Activated T-cell treated with anti-CD3 and anti-CD28 coated beads, Interleukin-2, amount 50 U/mL, for 48 hours (primary cell): ENCODE measurements at places on chromosomes 5 and 9.
A peak's percentile ranks its signal among the peaks of the same experiment; 100 is the strongest.

DNA sequence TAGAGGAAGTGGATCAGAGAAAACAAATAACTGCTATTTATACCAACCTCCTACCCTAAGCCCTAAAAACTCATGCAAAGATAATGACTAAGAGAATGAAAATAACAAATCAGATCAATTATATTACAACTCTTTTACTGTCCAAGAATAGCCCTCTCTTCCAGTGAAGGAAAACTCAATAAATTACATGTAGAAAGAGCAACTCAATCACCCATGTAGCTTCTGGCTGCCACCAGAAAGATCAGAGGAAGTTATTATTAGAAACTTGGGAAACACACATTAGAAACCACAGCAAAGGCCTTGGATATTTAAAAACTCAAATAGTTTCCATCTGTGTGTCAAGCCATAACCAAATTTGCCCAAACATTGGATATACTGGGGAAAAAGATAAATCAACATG, 134.0 kb upstream of the TARS1 start:
- DNase-seq: no peak

DNA sequence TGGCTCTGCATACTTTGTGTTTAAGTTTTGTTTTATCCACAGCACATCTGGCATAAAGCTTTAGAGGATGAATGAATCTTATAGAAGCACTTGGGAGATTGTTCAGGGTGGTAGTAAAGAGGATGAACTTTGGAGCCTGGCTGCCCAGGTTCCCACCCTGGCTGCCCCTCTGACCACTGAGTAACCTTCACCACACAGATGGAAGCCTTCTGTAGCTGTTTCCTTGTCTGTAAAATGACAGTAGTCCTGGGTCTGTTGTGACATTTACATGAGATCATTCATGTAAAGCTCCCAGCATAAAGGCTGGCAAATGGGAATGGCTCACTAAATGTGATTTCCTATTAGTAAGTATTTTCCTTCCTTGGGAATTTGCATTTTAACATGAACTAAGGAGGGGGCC, 85.7 kb upstream of the FAM169A start:
- no peak for DNase-seq

DNA sequence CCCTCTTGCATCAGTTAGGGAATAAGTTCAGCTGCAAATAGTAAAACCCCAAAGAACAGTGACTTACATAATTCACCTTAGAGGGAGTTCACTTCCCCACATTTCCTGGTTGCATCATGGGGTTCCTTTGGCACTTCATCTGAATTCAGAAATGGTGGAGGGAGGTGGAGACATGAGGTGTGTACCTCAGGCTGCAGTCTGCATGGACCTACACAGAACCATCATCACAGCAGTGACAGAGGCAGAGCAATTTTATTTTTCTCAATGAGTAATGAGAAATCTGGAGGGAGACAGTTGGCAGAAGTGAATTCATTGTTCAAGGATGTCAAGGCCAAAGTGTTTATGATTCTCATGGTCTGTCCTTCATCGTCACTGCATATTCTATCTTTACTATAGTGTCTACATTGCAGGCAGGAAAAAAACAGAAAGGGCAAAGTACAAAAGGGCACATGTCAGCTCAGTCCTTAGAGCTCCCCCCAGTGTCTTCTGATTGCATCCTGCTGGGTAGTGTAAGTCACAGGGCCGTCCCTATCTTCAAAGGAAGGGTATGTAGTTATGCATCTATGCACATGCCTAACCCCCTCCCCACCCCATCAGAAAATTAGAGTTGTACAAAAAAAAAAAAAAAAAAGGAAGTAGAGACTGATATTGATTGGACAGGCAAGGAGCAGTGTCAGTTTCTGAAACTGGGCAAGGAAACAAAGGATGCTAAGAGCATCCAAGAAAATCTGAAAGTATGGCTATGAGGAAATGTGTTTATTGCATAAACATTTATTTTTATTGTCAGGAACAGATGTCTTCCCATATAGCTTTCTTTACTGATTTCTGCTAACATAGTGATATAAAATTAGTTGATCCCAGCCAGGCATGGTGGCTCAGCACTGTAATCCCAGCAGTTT, 132.7 kb upstream of the APC start:
- no peak for DNase-seq

DNA sequence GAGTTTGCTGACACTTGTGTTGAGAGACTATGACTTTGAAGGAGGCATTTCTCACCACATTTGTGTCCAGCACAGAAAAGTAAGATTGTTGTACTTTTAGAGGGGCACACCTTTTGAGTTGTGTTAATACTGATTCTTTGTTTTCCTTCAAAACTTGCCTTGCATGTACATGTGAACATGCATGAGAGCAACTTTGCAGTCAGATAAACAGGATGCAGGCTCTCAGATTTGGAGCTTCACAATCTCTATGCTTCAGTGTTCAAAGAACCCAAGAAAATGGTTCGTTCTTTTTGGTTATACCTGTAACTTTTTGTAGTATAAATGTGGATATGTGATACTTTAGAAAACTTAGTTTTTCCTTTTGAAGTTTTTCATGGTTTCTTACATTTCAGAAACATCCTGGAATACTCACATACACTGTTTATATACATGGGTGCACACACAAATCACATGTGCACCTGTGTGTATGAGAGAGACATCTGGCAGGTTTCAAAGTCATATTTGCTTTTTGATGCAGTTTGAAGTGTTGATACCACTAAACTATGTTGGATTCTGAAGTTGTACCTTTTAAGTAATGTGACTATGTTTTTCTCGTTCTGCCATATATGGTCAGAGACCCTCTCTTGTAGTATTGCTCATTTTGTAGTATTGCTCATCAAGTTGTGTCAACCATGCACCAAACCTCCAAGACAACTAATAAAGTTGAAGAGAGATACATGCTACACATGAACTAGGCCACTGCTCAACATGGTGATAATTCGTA, 190.7 kb downstream of the CD180 start:
- DNase-seq: no peak

DNA sequence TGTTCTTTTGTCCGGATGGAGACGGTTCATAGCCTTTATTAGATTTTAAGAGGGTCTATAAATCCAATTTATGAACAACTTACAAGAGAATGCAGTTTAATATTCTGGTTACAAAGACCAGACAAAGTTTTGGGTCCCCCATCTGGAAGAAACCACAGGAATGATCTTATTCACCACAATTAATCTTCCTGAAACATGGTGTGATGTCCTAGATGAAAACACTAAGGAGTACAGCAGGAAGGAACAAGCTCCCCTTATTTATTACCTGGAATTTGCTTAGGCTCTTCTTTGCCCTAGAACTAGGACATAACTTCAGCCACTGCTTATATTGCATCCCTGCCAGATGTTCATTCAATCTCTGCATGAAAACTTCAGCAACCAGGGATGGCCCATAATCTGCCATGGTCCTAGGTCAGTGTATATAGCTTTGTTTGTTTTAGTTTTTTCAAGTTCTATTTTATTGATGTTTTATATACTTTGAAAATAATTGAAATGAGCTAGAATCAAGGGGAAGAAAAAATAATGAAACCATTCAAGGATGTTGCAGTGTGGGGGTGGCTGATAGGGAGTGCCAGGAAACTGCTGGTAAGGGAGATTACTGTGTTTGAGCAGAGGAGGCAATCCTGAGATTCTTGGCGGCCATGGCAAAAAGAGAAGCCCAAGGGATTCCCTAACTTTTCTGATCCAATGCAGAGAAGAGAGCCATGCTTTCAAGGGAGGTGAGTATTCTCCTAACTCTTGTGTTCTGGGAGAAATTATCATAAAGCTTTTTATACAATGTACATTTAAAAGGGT, 16.8 kb downstream of the TXNDC8 start:
- no peak for DNase-seq

GRCh38 chr9:120965344-120966012, 38.9 kb upstream of the TRAF1 start:
- DNase-seq: no peak

- no peak for DNase-seq
Observed at GRCh38 chr5:36628695-36629094, 22.3 kb downstream of the SLC1A3 start.

DNA sequence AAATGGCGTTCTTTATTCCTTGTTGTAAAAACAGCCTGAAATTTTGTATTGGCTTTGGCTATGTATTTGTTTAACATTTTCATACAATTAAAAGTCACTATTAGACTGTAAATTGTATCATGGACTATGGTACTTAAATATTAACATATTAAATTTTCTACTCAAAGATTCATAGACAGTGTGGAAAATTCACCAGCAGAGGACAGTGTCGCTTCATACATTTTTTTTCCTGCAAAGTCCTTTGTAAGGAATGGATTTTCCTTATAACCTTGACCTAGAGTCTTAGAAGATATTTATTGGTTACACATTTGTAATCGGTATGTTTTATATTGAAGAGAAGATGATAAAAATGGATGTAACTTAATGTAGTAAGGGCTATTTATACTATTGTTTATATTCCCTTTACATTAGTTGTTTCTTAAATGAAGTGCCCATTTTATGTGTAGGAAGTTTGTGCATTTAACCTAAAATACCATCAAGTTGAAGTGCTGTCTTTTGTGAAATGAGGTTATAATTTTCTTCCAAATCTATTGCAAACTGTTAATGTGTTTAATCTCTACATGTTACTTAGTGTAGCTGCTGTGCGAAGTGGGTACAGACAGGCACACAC, 150.1 kb downstream of the KDM4C start:
- DNase-seq: no peak

- DNase-seq: no peak
Observed at GRCh38 chr9:33364127-33364526, 38.2 kb downstream of the AQP7 start.

- DNase-seq: no peak
Observed at GRCh38 chr9:15420796-15421195, 1.9 kb upstream of the SNAPC3 start.

GRCh38 chr9:129209109-129209508, 31.0 kb upstream of the IER5L start:
- no peak for DNase-seq

DNA sequence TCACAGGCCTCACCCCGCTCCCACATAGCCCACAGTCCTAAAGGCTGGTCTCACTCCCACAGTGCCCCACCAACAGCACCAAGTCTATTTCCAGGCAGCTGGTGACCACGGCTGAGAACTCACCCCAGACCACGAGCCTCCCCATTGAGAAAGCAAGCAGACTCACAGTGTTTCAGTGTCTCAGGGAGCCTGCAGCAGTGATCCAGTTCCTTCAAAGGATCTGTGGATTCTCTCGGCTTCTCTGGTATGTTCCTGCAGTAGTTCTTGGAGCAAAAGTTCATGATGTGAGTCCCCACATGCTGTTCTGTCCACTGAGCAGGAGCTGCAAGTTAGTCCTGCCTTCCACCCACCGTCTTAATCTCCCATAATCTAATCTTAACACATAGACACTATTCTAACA, 185.3 kb upstream of the CDH6 start:
- no peak for DNase-seq

DNA sequence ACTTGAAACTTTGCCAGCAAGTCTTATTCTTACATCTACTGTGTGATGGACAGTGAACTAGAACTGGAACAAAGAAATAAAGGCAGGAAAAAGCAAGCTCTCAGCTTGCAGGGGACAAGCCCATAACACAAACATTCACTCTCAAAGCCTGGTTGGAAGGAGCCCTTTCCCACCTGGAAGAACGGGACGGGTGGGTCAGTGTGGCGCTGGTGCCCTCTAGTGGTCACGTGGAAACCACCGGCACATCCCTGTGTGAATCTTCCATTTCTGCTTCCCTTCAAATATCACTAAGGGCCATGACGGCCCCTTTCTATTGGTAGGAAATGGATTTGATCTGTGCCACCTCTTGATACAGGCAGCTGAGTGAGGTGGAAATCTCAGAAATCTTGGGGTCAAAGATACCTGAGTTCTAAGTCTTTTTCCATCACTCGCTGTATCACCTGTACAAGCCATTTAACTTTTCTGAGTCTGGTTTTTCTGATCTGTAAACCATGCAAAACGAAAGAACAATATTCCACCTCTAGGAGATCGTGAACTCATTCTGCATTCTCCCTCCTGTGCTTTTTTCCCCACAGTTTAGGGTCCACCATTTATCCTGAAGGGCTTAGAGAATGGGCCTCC, 211.6 kb downstream of the MSX2 start:
- peak; percentile 45 for DNase-seq

- DNase-seq: no peak
Observed at GRCh38 chr5:83095163-83095956, 18.0 kb downstream of the XRCC4 start.

DNA sequence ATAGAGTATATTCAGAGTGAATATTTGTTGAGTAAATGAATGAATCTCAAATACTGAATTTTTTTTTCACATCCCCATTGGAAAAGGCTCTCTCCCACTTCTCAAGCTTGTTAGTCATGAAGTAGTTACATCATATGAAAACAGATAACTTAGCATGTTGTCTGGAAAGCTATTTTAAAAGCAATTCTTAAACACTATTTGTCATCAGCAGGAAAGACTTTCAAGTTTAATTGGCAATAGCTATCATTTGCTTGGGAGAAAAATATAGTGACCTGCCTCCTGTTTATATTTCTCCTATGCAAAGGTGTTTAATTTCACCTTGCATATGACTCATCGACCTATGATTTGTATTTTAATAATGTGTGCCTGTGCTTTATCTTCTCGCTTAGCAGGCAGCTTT, 499.8 kb upstream of the GRIA1 start:
- DNase-seq: no peak

- no peak for DNase-seq
Observed at GRCh38 chr5:65742565-65743231, 20.7 kb downstream of the NLN start.

GRCh38 chr5:147805030-147805454, 22.5 kb upstream of the JAKMIP2 start:
- DNase-seq: no peak

GRCh38 chr9:123267481-123268198, 746 bp downstream of the STRBP start:
- peak; percentile 32 for DNase-seq

DNA sequence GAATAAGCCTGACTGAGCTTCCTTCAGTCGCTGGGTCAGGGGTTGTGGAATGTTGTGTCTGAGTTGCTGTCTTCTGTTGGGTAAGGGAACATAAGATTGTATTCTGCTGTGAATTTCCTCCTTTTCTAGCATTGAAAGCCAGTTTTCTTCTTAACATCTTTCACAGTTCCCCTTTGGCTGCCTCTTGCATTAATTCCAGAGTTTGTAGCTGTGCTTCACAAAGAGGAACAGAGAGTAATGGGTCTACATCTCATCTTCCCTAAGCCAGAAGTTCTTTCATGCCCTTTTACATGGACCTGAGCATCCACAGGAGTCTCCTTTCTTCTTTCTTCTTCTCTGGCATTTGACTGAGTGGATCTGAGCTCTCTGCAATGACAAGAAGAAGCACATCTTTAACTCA, 686.8 kb downstream of the KCTD16 start:
- no peak for DNase-seq

DNA sequence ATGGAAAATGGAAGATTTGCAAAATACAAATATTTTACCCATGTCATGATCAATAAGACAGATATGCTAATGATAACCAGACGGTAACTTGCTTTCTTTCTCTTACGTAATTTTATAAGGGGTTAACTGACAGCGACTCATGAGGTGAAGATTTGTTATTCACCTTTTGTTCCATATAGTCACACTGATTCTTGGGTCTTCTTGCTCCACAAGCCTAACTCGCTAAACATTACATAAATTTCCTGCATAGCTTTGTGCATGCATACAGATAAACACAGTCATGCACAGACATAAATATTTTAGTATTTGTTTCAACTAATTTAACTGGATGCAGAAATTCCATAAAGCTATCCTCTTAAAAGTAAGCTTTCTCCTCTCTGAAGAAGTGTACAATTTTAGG, 225.9 kb downstream of the VPS13A start:
- DNase-seq: no peak
